ENCODE measurements at places on chromosomes 7 and 10.

DNA sequence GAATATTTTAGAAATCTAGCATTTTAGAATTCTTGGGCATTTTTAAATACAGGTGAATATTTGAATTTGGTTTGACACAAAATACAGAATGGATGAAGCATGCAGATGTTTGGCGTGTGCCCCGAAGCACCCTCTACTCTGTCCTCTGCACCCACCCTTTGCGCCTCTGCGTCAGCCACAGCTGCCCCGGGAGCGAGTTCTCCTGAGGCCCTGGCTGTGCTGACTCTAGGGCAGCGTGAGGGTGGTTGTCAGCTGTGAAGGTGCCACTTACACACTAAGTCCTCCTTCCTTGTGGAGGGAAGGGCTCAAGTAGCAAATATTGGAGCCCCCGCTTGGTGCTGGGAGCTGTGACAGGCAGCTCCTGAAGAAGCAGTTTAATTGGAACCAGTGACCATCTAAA, 48.4 kb downstream of the DAGLB start:
- no peak for DNase-seq

DNA sequence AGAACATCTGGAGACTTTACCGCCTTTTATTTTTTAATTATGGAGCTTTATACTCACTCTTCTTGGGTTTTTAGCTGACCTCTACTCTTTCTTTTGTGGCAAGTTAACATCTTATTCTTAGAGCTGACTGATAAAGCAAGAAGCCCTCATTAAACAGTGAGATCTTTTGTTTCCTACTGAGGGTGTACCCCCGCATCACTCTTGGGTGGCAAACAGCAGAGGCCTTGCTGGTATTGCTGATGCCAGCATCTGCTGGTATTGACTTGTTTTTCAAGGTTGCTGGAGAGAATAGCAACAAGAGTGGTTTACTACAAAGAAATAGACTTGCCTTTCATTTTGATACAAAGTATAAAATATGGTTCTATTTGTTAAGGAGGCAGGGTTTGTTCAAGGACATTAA, 154.7 kb downstream of the ARID5B start:
- no peak for DNase-seq

DNA sequence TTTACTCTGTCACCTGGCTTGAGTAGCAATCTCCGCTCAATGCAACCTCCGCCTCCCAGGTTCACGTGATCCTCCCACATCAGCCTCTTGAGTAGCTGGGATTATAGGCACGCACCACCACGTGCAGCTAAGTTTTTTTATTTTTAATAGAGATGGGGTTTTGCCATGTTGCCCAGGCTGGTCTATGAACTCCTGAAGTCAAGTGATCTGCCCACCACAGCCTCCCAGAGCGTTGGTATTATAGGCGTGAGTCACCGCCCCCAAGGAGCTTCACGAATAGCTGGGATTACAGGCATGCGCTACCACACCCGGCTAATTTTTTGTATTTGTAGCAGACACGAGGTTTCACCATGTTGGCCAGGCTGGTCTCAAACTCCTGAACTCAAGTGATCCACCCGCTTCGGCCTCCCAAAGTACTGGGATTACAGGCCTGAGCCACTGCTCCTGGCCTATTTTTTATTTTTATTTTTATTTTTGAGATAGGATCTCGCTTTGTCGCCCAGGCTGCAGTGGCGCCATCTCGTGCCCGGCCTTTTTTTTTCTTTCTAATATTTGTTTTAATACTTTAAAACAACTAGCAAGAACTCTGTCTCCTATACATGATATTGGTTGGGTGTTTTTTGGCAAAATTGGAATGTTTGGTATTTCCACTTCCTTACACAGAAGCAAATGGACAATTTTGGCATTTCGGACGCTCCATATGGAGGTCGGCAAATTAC, 1.1 kb downstream of the EFCAB10 start:
- no peak for DNase-seq

DNA sequence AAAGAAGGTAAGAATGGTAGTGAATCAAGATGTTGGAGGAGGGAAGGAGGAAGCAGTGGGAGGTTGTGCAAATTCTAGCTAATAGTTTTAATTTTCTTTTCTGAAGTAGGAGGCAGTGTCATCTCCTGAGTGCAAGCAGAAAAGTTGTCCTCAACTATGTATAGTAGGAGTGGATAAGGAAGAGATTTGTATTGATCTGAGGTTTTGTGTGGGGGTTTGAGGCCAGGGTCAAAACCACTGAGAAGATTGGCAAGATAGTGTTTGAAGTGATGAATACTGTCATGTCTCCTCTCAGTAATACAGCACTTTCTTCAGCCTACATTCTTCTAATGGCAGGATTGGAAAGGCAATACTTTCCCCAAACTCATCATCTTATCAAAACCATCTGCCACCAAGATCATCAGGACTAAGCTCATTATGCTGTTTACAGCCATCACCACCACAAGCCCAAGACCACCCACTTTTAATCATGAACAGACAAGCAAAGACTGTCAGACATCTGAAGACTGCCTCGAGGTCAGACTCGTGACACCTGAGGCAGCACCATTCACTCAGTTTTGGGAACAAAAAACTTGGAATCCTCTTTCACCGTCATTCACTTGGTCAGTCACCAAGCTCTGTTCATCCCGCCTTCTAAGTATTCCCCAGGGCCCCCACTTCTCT, 1.5 kb upstream of the MIOS start:
- DNase-seq: no peak

DNA sequence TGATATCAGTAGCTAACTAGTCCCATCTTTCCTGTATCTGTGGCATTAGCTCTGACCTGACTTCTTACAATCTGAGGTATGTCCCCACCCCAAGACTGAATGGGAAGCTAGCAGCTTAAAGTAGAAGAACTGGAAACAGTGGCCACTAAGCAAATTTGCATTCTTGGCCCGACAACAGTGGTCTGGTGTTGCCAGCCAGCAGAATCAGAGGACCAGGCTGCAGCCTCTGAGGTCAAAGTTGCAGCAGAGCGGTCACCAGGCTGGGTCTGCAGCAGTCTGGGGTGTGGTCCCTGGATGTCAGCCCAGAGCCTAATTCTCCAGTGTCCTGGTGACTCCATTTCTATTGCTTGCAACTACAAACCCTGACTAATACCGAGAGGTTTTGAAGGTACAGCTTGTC, 26.3 kb downstream of the FAM107B start:
- no peak for DNase-seq

GRCh38 chr7:38584443-38585210, 46.5 kb downstream of the AMPH start:
- DNase-seq: no peak

- DNase-seq: no peak
Measured at GRCh38 chr7:47045207-47046051, 536.5 kb downstream of the TNS3 start.

DNA sequence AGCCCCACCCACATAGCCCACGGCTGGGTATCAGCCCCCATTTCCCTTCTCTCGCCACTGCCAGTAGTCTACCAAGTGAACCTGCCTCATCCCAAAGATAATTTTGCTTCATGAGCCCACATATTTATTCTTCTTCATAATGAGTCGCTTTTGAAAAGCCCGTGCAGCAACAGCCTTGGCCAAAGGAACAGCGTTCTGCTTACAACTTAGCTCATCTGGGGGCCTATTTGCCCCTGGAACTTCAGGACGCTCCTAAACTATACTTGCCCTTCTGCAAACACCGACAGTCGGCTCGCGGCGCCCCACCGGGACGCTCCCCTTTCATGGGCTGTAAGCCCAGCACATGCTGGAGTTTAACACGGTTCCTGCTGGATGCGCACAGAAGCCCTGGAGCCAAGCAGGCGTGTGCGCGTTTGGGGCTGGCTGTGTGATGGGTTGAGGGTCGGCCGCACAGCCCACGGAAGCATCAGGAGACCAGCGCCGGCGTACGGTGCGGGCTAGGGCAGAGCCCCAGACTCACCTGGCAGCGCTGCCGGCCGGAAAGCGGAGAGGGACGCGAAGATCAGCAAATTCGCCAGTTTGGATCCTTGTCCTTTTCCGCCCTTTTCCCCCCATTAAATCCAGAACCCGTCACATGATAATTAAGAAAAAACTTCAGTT, 370 bp downstream of the TMEM60 start:
- no peak for DNase-seq

GRCh38 chr7:69922026-69922803, 323.9 kb downstream of the AUTS2 start:
- DNase-seq: no peak

DNA sequence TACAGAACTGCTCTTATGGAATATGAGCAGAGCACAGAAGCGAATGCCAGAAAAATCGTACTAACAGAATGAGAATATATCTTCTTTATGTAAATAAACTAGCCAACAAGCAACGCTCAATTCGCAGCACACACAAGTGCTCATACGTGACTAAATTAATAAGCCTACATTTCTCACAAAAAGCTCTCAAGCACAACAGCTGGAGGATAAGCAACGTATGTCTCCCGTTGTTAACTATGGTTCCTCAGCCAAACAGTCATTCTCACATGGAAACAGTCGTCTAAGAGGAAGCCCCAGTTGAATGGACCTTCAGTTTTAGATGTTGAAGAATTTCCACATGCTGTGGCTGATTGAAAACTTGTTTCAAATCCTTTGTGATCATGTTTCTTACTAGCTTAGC, 110.4 kb downstream of the PKD1L1 start:
- no peak for DNase-seq

GRCh38 chr10:75472685-75473084, 41.3 kb downstream of the LRMDA start:
- no peak for DNase-seq

GRCh38 chr7:158519633-158520174, 67.9 kb downstream of the PTPRN2 start:
- DNase-seq: no peak

DNA sequence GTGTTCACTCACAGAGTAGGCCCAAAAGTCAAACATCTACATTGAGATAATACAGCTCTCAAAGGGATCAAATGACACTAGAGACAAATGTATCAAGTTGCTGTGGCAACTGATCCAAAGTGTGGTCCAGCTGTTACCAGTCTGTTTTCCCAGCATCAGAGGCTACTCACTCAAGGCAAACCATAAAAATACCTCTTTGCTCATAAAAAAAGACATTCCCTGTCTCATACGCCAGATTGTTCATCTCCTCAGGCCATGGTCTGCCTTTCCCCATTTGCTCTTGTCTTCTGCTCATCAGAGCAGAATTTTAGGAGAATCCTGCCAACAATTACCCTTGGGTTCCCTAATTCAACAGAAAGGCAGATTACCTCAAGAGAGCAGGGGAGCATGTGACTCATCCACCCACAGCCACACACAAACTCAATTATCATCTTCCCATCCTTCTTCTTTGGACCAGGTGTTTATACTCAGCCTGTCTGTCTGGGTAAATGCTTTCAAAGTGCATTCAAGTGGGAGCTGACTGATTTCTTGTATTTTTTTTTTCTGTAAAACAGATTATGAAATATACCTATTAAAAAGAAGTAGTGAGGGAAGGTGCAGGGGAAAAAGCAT, 226.5 kb upstream of the HPS1 start:
- DNase-seq: peak; percentile 65

GRCh38 chr10:28604567-28605536, 71.9 kb downstream of the WAC start:
- no peak for DNase-seq

DNA sequence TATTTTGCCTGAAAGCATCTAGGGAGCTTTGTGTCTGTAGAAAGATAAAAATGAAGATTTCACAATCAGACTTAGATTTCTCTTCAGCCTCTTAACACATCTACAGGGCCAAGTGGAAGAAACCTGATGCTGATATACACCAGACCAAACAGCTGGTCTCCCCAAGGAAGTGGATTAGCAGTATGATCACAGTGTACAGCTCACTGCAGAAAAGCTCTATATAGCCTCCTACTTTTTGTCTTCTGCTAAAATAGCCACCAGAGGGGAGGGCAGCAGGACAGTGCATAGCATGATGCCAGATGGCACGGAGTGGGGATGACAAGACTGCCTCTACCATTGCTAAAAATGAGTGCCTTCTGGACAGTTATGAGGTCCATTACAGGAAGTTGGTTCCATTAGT, 16.0 kb downstream of the FAM13C start:
- no peak for DNase-seq

DNA sequence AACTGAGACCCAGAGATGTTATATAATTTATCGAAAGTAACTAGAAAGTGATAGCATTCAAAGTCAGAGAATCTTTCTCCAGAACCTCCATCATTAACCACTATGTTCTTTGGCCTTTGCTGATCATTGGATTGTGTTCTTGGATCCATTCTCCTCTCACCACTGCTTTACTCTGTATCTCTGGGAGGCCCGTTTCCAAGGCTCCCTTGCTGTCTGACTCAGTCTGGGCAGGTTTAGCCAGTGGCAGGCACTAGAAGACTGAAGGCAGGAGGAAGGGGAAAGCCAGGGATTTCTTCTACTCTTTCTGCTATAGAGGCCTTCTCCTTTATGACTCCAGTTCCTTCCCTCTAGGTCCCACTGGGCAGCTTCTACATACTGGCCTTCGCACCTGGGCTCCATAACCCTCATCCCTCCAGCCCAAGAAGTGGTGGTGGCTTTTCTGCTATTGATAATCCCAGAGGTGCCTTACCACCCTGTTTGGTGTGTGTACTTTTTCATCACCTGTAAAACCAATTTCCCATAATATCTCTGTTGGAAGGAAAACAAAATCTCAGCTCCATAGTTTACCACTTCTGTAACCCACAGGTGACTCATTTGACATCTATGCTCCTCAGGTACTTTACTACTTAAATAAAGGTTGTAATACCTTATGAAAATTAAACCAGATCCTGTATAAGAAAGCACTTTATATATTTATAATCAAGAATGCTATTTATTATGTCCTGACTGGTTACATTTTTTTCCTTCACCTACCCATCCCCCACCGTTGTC, 36.0 kb downstream of the BCAP29 start:
- no peak for DNase-seq

GRCh38 chr7:96739609-96740008, 30.0 kb upstream of the SEM1 start:
- DNase-seq: no peak

DNA sequence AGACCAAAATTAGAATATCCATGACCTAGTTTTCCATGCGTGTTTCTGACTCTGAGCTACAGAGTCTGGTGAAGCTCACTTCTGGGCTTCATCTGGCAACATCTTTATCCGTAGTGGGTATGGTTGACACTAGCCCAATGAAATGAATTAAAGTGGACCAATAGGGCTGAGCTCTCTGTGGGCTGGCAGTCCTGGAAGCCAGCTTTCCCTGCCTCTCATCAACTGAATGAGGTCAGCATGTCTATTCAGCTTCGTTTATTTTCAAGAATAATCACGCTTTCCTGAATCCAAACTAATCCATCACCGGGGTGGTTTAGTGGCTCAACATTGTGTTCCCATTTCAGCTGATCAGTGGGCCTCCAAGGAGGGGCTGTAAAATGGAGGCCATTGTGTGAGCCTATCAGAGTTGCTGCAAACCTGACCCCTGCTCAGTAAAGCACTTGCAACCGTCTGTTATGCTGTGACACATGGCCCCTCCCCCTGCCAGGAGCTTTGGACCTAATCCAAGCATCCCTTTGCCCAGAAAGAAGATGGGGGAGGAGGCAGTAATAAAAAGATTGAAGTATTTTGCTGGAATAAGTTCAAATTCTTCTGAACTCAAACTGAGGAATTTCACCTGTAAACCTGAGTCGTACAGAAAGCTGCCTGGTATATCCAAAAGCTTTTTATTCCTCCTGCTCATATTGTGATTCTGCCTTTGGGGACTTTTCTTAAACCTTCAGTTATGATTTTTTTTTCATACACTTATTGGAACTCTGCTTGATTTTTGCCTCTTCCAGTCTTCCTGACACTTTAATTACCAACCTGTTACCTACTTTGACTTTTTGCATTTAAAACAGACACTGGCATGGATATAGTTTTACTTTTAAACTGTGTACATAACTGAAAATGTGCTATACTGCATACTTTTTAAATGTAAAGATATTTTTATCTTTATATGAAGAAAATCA, 35.5 kb downstream of the CAV1 start:
- DNase-seq: no peak

GRCh38 chr10:126272526-126272925, 115.8 kb downstream of the ADAM12 start:
- DNase-seq: no peak

Measured in renal pelvis (tissue), 12 donors.